ENCODE measurements at places on chromosomes 13 and 19.

DNA sequence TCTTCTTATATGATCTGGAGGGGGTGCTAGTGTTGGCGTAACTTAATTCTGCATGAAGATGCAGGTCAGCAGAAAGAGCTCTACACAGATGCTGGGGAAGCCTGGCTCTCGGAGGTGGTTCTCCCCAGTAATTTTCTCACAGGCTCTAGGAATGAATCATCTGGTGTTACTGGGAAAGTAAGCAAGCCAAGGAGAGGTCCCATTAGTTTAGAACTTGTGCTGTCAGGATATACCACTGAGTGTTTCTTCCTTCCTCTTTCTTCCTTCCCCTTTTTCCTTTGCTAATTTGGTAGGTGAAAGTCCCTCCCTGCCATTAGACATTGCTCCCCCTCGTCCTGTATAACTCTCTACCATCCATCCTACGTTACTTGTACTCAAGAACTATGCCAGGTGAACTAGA is 68.3 kb downstream of the ATP8A2 start:
- DNase-seq = no peak

DNA sequence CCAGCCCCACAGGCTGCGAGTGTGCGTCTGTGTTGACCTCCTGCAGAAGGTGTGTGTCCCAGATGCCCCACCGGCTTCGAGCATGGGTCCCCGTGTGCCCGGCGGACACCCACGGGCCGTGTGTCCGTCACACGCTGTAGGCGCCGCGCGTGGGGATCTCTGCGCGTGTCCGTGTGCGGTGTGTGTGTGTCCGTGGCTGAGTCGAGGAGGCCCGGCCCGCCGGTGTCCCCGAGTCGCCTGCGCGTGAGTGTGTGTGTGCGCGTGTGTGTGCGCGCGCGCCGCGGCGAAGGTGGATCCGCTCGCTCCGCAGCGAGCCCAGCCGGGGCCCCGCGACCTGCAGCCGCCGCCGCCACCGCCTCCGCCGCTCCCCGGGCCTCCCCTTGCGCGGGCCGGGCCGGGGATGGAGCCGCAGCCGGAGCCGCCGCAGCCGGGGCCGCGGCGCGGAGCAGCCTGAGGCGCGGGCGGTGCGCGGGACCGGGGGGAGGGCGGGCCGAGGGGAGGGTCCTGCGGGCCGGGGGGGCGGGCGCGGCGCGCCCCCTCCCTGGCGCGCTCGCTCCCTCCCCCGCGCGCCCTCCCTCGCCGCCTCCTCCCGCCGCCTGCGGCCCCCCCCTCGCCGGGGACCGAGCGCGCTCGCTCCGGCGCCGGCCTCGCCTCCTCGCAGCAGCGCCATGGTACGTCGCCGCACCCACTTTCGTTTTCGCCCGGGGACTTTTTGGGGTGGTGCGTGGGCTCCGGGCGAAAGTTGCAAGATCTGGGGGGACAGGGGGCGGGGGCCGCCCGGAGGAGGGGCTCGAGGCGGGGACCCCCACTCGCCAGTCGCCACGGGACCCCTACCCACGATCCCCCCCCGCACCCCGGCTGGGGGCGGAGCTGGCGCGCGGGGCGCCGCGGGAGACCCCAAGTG is 7.1 kb upstream of the NFIC start:
- no peak for DNase-seq

- DNase-seq = no peak
Measured at GRCh38 chr13:34356686-34357434, 538.9 kb downstream of the RFC3 start.

DNA sequence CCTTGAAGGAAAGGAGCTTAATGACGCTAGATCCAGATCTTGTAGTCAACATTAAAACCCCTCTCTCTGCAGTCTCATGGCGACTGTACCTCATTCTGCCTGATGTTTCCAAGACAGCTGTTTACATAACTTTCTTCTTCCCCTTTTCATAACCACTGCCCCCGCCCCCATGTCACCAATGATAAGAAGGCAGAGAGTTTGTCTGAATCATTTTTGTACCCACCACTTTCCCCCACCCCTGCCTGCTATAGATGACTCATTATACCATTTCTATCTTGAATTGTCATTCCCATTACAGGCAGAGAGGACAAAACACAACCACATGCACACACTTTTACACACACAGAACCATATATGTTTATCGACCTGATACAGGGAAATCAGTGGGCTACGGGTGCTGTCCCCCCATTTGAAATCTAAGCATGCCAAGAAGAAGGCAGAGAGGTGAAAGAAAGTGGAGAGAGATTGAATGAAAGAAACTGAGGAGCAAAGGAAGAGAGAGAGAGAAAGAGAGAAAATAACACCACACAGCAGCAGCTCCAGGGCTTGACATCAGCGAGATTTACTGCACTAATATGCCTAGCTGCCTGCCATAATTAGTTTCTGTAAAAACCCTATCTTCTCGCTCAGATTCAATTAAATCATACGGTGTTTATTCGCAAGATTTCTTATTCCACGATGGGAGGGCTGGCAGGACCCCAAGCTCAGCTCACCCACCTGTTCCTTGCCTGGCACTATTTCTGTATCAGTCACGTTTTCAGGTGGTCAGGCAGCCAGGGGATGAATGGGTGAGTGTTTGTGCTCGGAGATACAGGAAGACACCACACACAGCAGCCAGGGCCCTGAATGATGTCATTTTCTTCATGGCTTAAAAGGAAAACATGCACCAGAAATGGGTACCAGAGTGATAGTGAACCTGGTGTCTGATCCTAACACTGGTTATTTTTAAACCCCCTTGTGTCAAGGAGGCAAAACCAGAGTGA is 114.3 kb upstream of the SERP2 start:
- no peak for DNase-seq

GRCh38 chr13:110549795-110550160 is 11.7 kb downstream of the RAB20 start:
- DNase-seq = no peak

DNA sequence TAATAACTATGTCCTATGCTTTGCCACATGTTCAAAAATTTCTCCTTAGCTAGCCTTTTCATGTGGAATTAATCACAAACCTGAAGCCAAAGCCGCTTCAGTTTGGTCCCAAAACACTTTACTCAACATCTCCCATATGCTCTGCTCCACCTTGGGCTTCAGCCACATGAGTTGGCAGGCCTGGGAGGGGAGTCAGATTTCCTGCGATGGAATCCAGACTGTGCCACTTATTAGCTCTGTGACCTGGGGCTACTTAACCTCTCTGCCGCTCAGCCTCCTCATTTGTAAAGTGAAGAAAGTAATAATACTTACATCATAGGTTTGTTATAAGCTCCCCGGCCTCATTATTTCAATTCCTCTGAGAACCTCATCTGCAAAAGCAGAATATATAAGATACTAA is 272.0 kb downstream of the LMO7 start:
- no peak for DNase-seq

GRCh38 chr13:27919659-27919933 is 204 bp upstream of the PDX1 start:
- DNase-seq = no peak

GRCh38 chr13:29758531-29759114 is 91.8 kb downstream of the UBL3 start:
- no peak for DNase-seq

GRCh38 chr13:42409551-42409950 is 137.6 kb downstream of the AKAP11 start:
- no peak for DNase-seq

DNA sequence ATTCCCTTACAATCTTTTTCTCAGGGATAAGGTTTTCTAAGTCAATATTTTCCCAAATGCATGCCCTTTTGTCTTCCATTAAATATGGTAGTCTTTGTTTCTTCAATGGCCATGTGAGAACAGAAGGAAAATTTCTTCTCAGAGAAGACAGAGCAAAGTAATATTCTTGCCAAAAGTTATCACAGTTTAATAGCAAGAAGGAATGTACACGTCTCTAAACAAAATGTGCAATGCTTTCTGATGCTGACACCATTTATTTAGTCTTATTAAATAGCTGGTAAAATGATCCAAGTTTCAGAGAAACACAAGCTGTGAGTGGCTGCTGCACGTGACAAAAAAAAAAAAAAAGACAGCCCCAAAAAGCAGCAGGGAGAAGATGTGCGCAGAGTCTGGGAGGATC is 542.5 kb downstream of the GPC6 start:
- no peak for DNase-seq

GRCh38 chr13:20550799-20551198 is 16.2 kb upstream of the IFT88 start:
- DNase-seq = no peak

DNA sequence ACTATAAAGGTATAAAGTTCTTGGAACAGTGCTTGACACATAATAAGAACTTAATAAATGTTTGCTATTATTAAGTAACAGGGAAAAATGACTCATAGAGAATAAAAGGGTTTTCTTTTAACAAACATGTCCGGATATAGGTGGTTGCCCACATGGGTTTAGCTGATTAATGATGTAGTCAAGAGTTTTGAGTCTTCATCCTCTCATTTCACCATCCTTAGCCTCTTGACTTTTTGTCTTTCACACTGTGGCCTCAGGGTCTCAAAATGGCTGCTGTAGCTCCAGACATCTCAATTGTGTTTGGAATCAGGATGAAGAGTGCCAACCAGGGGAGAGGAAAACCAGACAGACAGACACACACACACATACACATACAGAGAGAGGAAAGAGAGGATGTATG is 97.9 kb downstream of the HSPH1 start:
- DNase-seq = no peak

GRCh38 chr13:25764378-25764777 is 287.4 kb downstream of the SHISA2 start:
- DNase-seq = no peak
